ENCODE measurements at places on chromosomes 3 and 15. TPM values are rescaled to one million over a fixed set of nuclear protein-coding genes. Genes with fewer than 3 reads are reported as not detected.
A peak's percentile ranks its signal among the peaks of the same experiment; 100 is the strongest.

Gene ZBED2
- total RNA-seq = 9.5 TPM

Gene TJP1
- total RNA-seq = 84.6 TPM

Gene COL6A5
- total RNA-seq = 7.4 TPM

- peaks cover 25% of the 10 kb centered on the region for H3K4me1 ChIP-seq
- no peak overlapping the region for H3K4me3 ChIP-seq
- H3K36me3 ChIP-seq = peaks cover 7% of the 10 kb centered on the region
- peak overlapping the region; percentile 36 for H3K27ac ChIP-seq
These were observed 190.4 kb downstream of the GHSR start for GRCh38 chr3:172257648-172258400.

DNA sequence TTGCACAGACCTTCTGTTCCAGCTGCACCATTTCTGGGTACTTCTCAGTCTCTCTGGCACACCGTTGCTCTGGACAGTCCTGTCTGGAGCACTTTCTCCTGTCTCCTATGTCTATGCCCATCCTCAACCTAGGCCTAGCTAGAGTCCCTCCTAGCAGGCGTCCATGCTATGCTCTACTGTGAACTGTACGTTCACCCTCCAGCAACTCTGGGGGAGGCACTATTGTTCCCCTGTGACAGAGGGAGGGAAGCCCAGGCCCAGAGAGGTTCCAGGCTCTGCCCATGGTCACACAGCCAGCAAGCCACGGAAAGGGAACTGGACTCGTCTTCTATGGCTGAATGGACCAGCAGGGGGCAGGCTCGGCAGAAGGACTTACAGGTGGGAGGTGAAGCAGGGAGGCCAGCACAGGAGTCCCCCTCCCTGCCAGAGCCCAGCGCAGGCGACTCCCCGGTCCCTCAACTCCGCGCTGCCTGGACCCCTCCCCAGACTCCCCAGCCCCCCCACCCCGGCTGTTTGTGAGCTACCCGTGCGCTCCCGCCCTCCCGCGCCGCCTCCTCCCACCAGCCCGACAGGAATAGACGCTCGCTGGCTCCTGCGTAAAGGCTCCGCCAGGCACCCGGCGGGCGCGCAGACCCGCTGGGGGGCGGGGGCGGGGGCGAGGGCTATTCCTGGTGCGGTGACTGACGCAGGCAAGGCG, 1.7 kb upstream of the LINGO1 start:
- H3K4me3 ChIP-seq = no peak overlapping the region
- DNase-seq = peak; percentile 64
- no peaks in the 10 kb centered on the region for H3K27me3 ChIP-seq
- peaks cover 25% of the 10 kb centered on the region for H3K4me1 ChIP-seq
- no peak overlapping the region for H3K27ac ChIP-seq
- no peaks in the 10 kb centered on the region for H3K36me3 ChIP-seq

GRCh38 chr15:33756961-33757360, 211.3 kb upstream of the CHRM5 start:
- H3K4me3 ChIP-seq = no peak overlapping the region
- no peak overlapping the region for H3K27ac ChIP-seq
- no peaks in the 10 kb centered on the region for H3K36me3 ChIP-seq
- no peaks in the 10 kb centered on the region for H3K27me3 ChIP-seq
- peaks cover 5% of the 10 kb centered on the region for H3K4me1 ChIP-seq

- H3K27ac ChIP-seq = no peak overlapping the region
- no peaks in the 10 kb centered on the region for H3K27me3 ChIP-seq
- H3K4me1 ChIP-seq = no peaks in the 10 kb centered on the region
- no peak overlapping the region for H3K4me3 ChIP-seq
- no peak for DNase-seq
These were observed 38.7 kb downstream of the CHST2 start for GRCh38 chr3:143158014-143158988.

DNA sequence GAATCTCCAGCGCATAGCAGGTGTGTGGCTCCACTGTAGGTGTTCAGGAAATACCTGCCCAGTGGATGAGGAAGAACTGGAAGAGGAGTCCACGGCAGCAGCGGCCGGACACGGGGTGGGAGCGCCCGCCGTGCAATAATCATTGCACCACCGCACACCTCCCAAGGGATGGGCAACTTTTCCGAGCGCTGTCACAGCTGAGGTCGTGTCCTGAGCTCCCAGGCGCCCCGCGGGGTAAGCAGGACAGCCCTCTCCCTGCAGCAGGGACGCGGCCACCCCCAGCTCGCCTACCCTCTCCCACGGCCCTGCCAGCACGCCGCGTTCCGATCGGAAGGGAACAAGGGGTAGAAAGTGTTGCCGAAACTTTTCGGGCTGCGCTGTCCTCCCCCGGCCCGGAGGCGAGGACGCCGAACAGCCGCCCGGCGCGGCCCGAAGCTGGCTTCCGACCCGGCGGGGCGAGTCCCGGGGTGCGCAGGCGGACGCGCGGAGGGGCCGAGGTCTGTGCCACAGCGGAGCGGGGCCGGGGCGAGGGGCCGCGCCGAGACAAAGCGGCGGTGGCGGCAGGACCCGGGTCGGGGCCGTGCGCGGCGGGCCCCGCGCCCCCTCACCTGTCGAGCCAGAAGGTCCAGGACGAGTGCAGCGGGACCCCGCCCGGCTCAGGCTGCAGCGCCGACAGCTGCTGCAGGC, 475 bp downstream of the EIF4E3 start:
- H3K27ac ChIP-seq = peak overlapping the region; percentile 93
- H3K4me3 ChIP-seq = peak overlapping the region; percentile 71
- no peaks in the 10 kb centered on the region for H3K36me3 ChIP-seq
- DNase-seq = peak; percentile 46
- H3K4me1 ChIP-seq = peaks cover 3% of the 10 kb centered on the region

- H3K27me3 ChIP-seq = no peaks in the 10 kb centered on the region
- no peak for DNase-seq
- no peaks in the 10 kb centered on the region for H3K36me3 ChIP-seq
These were observed 70.2 kb upstream of the BFSP2 start for GRCh38 chr3:133329626-133330025.

DNA sequence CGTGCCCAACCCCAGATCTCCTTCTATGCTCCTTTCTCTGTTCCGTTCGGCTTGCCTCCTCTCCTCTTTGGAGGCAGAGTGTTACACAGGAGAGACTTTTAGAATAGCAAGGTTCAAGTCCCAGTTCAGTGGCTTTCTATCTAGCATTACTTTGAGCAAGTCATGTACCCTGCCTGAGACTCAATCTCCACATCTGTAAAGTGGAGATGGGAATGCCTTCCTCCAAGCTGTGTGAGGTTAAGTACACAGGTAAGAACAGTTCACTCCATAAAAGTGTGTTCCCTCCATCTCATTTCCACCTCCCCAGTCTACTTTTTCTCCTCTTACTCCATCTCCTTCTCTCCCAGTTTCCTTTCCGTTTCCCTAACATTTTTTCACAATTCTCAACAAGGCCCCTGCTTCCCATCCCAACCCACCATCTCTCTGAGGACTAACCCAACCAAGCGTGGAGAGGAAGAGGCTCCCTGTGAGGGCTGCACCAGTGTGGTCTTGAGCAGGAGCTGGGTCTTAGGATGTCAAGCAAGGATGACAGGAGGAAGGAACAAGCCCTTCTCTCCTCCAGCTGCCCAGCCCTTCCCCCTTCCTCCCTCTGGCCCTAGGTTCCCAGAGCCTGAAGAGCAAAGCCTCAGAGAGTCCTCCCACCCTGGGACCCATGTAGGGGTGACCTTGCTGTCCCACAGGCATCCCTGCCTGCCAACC, 6.4 kb downstream of the ATP8B4 start:
- no peak overlapping the region for H3K4me3 ChIP-seq
- peak overlapping the region; percentile 48 for H3K27ac ChIP-seq
- no peaks in the 10 kb centered on the region for H3K4me1 ChIP-seq
- H3K36me3 ChIP-seq = no peaks in the 10 kb centered on the region
- no peak for DNase-seq

DNA sequence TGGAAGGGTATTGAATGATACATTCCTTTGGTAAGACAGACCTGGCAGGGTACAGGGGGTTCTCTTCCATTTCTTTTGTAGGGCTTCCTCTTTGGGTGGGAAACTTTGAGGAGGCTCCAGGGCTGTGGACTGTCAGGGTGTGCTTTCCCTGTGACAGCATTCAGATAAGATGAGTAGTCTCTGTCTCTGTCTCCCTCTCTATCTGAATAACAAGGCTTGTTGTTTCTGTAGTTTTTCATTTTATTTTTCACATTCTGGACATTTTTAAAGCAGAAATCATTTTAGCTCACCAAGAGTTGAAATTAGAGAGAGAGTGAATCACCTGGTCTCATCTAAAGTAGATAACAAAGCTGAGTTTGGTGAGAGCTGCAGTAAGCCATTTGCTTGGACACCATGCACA, 100.8 kb upstream of the TPM1 start:
- H3K27ac ChIP-seq = peak overlapping the region; percentile 0
- H3K4me3 ChIP-seq = no peak overlapping the region

DNA sequence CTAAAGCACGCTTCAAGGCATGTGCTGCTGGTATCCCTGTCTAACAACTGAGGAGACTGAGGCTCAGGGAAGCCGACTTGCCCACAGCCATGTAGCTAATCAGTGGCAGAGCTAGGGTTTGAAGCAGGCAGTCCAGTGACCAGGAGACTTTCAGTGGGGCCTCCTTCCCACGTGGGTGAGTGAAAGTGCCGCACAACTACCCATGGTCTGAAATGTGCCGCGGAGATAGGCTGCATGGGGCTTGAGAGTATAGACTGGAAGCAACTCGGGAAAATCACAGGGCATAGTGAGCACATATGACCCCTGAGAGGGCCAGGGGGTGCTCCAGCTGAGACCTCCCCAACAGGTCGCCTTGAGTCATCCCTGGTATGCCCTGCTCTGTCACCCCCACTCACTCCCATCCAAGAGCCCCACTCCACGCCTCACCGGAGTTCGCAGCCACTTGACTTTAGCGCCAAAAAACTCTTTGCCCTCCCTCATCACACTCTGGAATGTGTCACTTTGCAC, 19.1 kb downstream of the FAM174B start:
- DNase-seq = no peak
- H3K27me3 ChIP-seq = no peaks in the 10 kb centered on the region
- H3K4me3 ChIP-seq = no peak overlapping the region
- no peak overlapping the region for H3K27ac ChIP-seq

GRCh38 chr3:52388348-52388821, 56.5 kb downstream of the SEMA3G start:
- no peaks in the 10 kb centered on the region for H3K4me1 ChIP-seq
- no peaks in the 10 kb centered on the region for H3K27me3 ChIP-seq

DNA sequence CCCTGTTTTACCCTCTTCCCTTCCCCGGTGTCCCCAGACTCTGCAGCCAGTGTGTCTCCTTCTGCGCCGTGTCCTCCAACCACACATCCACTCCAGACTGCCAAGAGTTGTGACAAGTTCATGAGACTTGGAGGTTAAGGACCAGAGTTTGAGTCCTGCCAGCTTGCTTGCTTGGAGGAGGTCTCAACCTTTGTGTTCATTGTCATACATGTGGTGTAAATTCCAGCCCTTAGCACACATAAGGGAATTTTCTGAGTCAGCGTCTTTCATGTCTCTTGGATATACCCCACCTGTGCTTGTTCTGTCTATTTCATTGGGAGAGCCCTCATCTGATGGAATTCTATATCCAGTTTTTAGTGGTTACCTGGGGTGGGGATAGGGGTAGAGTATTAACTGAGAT, 13.3 kb downstream of the CORO2B start:
- no peak overlapping the region for H3K27ac ChIP-seq
- DNase-seq = no peak
- peaks cover 14% of the 10 kb centered on the region for H3K4me1 ChIP-seq
- no peaks in the 10 kb centered on the region for H3K36me3 ChIP-seq

GRCh38 chr3:165938986-165939540, 101.8 kb upstream of the BCHE start:
- no peak for DNase-seq
- H3K4me3 ChIP-seq = no peak overlapping the region
- H3K27ac ChIP-seq = no peak overlapping the region
- no peaks in the 10 kb centered on the region for H3K36me3 ChIP-seq
- H3K27me3 ChIP-seq = no peaks in the 10 kb centered on the region

DNA sequence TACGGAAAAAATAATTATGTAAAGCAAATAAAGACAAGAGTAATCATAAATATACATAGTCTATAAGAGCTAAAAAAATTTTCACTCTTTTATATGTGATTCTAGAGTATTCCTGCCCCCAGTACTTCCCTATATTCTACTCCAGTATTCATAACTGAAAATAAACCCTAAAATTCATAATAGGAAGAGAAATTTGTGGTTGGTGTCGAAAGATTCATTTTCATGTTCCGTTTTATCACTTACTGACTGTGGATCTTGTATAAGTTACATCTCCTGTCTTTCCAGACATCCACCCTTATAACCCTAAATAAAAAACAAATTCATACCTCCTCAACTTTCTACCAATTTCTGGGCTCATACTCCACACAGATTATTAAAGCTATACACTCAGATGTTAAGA, 16.0 kb upstream of the MBNL1 start:
- H3K27me3 ChIP-seq = no peaks in the 10 kb centered on the region
- no peak overlapping the region for H3K4me3 ChIP-seq
- H3K4me1 ChIP-seq = no peaks in the 10 kb centered on the region

GRCh38 chr3:128623762-128624176, 26.8 kb downstream of the RPN1 start:
- DNase-seq = no peak
- peaks cover 1% of the 10 kb centered on the region for H3K4me1 ChIP-seq
- no peak overlapping the region for H3K27ac ChIP-seq
- H3K36me3 ChIP-seq = peaks cover 58% of the 10 kb centered on the region
- no peaks in the 10 kb centered on the region for H3K27me3 ChIP-seq
- H3K4me3 ChIP-seq = no peak overlapping the region

- H3K36me3 ChIP-seq = no peaks in the 10 kb centered on the region
- no peaks in the 10 kb centered on the region for H3K27me3 ChIP-seq
- peaks cover 4% of the 10 kb centered on the region for H3K4me1 ChIP-seq
- no peak for DNase-seq
- H3K4me3 ChIP-seq = no peak overlapping the region
- no peak overlapping the region for H3K27ac ChIP-seq
These were observed 13.4 kb upstream of the SATB1 start for GRCh38 chr3:18438586-18438985.

All from lung (tissue), 17 donors.